Dermis blood vessel endothelial cell (primary cell): ENCODE measurements at places on chromosomes 5 and 9.

GRCh38 chr5:78661044-78661443, 12.5 kb upstream of the LHFPL2 start:
- DNase-seq = no peak

- DNase-seq = no peak
These were observed 131.2 kb downstream of the DAB2IP start for GRCh38 chr9:121782514-121783110.

GRCh38 chr5:25552871-25553481, 908.2 kb upstream of the CDH10 start:
- no peak for DNase-seq

- DNase-seq = no peak
These were observed 215.8 kb upstream of the TRIM32 start for GRCh38 chr9:116471093-116471906.

DNA sequence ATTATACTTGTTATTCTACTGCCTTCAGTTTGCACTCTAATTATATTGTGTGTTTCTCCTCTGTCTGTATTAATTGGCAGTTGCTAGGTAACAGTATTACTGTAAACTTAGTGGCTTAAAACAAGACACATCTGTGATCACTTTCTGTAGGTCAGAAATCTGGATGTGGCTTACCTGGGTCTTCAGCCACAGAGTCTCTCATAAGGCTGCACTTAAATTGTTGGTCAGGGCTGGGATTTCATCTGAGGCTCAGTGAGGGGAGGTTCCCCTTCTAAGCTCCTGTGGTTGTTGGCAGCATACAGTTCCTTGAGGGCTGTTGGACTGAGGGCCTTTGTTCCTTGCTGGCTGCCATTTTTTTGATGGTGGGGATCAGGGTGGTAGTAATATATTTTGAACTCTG, 68.8 kb downstream of the SLC44A1 start:
- no peak for DNase-seq

GRCh38 chr9:129353697-129354336, 175.8 kb upstream of the IER5L start:
- DNase-seq = no peak

DNA sequence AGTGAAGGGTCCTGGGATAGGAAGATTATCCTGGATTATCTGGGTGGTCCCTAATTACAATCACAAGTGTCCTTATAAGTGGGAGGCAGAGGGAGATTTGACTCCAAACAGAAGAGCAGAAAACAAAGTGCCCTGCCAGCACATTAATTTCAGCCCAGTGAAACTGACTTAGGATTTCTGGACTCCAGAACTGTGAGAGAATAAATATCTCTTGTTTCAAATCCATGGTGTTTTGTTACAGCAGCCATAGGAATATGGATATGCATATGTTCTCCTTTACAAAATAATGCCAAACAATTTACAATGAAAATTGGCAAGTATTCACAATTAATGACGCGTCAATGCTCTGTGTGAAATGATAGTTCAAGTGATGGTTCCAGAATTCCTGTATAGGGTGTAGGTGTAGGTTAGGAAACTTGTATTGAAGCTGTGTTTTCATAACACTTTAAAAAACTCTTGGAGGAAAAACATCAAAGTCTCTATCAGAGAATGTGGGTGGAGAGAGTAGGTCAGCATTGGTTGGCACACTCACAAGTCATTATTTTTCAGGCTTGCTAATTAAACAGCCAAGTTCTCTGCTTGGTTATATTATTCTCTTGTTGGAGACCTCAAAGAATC, 19.9 kb upstream of the PLPP1 start:
- DNase-seq = no peak

GRCh38 chr5:59660737-59661136, 232.8 kb downstream of the PDE4D start:
- DNase-seq = peak; percentile 69

- peak; percentile 35 for DNase-seq
These were observed 539.4 kb upstream of the DMAC1 start for GRCh38 chr9:8338767-8339510.

- DNase-seq = no peak
These were observed 13.8 kb upstream of the ANGPTL2 start for GRCh38 chr9:127136081-127136879.

GRCh38 chr5:68423154-68423811, 207.7 kb downstream of the PIK3R1 start:
- no peak for DNase-seq

- no peak for DNase-seq
These were observed 533.4 kb upstream of the BRINP1 start for GRCh38 chr9:119902611-119903010.

DNA sequence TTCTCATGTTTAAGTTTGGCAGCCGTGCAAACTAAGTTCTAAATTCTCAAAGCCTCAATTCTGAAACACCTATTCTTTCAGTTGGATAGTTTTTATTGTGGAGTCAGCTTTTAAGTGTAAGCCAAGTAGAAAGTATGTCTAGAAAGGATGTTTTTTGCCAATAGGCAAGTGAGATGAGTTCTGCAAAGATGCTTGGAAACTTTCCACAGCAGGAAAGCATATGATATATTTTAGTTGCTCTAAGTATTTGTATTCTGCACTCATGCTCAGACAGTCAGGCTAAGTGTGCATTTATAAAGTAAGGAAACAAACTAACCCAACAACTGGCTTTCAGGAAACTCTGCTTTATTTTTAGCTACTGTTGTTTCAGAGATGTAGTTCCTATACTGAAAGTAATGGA, 67.3 kb upstream of the CDH18 start:
- no peak for DNase-seq

DNA sequence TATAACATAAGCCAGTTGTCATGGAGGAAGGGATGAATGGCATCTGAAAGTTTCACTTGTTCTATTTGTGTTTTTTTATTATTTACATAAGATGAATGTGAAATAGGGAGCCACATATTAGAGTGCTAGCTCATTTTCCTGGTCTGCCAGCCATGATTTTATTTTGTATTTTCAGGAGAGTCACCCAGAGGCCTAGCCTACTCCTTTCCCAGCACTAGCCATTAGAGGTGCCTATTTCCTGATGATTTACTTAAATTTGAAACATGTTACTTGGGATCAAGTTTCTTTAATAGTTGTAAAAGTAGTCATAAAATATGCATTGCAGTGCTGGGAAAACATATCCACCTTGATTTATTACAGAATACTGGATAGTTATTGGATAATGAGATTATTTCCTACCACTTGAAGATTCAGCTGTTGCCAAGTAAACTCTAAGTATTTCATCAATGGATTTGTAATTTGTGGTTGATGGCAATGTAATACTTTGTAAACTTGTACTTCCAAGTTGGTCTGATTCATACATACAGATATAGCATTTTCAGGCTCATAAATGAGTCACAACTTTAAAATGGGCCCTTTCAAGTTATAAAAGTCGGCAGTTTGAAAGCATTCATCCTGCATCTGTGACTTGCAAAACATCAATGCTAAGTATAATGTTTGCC, 50.8 kb downstream of the KCNN2 start:
- no peak for DNase-seq

DNA sequence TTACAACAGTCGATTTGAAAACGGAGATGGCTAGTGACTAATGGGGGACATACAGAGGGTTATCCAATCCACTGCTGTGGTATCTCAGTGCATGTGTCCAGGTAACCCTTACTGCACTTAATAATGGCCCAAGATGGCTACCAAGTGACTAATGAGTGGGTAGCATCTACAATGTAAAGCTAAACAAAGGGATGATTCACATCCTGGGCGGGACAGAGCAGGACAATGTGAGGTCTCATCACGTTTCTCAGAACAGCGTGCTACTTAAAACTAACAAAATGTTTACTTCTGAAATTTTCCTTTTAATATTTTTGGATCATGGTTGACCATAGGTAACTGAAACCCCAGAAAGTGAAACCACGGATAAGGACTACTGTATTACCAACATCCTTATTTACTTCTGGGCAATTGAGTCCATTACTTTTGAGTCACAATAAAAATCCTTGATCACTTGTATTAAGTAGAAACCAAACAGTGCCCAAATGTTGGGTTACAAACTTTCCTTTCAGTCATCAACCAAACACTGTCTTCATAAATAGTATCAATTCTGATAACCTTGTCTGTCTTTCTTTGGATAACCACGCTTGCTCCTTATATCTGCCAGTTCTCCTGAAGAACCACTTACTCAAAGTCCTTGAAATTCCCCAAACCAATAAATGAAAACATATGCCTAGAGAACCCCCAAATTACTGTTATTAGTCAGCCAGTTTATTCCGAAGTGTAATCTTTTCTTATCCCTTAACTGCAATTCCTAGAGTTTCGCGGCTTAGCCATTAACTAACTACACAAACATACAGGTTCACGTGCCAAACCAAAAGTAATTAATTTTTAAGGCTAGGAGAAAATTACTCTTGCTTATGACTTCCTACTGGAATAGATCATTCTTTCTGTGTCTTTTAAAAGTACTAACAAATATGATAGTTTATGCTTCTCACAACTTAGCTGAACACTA, 59.7 kb downstream of the ELL2 start:
- peak; percentile 66 for DNase-seq

- no peak for DNase-seq
These were observed 4.3 kb upstream of the EMB start for GRCh38 chr5:50445296-50445949.

- peak; percentile 75 for DNase-seq
These were observed 60.9 kb upstream of the IL17B start for GRCh38 chr5:149439899-149440542.

DNA sequence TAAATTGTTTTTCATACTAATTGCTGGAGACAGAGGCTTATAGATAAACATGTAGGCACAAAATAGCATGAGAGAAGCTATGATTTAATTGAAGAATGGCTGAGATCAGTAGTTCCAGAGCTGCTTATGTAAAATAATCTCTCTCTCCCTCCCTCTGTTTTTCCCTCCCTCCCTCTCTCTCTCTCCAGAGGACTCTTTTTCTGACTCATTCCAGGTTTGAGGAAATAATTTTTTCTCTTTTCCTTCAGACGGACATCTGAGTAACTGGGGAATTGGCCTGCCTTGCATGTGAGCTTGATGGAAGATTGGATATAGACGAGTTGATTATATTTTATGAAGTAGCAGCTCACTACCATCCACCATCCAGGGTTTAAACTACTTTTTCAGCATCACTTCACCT, 35.5 kb downstream of the KCTD16 start:
- no peak for DNase-seq

DNA sequence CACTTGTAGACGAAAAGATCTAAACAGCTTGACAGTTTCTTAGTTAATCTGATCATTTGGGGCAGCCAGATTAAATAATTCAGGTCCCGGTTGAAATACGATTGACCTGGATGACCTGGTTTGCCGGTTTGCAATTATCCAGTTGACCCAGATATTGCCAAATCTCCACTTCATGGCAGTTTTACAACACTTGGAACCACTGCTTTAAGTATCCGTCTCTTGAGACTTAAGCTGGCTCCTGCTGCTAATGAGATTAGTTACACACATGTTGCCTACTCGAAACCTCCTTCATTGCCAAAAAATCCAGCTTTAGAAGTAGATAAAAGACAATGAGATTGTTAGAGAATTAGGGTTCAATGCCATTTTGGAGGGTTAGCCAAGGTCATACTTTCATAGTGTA, 136.2 kb upstream of the HAPLN1 start:
- DNase-seq = no peak

- no peak for DNase-seq
These were observed 103.8 kb upstream of the KLF4 start for GRCh38 chr9:107593224-107593870.

DNA sequence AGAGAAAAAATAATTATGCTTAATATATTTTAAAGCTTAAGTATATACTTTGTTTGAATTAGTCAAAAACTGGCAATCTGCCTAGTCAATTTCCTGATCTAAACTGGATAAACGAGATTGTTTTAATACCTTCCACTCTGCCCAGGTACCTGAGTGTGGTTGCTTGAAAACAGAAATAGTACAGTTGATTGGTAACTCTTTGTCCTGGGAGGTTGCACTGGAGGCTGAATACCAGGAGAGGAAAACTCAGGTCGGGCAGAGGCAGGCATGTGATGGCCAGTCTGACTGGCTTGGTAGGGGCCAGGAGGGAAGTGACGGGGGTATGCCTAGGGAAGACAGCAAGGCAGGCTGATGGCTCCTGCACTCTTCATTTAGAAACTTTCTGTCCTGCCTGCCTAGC, 80.2 kb downstream of the PIK3R1 start:
- DNase-seq = no peak

GRCh38 chr5:6708814-6709213, 4.4 kb upstream of the TENT4A start:
- no peak for DNase-seq

DNA sequence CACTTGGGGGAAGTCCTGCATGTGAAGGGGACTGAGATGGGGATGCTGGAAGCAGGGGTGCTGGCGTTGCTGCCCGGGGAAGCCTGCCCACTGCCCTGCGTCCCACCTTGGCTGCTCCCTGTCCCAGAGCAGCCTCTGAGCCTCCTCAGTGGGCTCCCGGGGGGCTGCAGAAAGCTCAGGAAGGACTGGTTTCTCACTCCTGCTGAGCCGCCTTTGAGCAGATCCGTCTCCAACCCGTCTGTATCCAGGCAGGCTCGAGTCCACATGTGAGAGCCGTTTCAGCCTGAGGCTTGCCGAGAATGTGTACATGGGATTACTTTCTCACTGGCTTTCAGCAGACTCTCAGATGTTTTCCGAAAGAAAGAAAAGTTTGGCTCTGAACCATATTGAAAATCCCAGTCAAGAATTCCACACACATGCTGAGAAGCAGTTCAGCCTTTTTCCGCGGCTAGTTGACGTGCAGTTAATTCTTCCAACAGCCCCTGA, 95.3 kb upstream of the COL5A1 start:
- no peak for DNase-seq

DNA sequence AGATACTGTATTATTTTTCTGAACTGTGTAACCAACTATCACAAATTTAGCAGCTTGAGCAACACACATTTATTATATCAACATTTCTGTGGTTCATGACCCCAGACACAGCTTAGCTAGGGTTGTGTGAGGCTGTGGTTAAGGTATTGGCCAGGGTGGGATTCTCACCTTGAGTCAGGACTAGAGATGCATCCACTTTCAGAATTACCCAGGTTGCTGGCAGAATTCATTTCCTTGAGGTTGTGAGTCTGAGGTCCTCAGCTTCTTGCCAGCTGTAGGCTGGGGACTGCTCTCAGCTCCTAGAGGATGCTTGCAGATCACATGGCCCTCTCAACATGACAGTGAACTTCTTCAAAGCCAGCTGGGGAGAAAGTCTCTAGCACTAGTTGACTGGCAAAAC, 122.5 kb upstream of the RASGRF2 start:
- no peak for DNase-seq

DNA sequence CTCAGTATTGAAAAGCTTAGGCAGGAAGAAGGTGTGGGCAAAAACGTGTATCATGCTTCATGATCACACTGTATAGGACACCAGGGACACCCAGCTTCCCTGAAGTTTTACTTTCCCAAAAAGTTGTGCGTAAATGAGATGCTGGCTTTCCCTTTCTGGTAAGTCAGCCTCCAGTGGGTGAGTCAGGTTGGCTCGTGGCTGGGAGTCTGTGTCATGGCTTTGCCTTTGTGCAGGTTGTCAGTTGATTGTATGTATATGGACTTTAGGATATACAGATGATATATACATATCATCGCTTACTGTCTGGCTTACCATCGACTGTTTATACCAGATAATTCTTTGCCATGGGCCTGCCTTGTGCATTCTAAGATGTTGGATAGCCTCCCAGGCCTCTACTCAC, 34.2 kb downstream of the ADRB2 start:
- no peak for DNase-seq

- peak; percentile 91 for DNase-seq
These were observed 417.9 kb downstream of the NR2F1-AS1 start for GRCh38 chr5:93163010-93163663.
